ENCODE measurements at places on chromosomes 12 and 14.
A peak's percentile ranks its signal among the peaks of the same experiment; 100 is the strongest.

GRCh38 chr12:7072035-7072434 is 11.5 kb downstream of the C1S start:
- no peak for DNase-seq

GRCh38 chr12:123945287-123946151 is 27.1 kb downstream of the CCDC92 start:
- no peak for DNase-seq

- DNase-seq, result no peak
These were observed 328.1 kb downstream of the BTG1 start for GRCh38 chr12:91817517-91817916.

- no peak for DNase-seq
These were observed 147.2 kb downstream of the SCARB1 start for GRCh38 chr12:124716208-124717130.

DNA sequence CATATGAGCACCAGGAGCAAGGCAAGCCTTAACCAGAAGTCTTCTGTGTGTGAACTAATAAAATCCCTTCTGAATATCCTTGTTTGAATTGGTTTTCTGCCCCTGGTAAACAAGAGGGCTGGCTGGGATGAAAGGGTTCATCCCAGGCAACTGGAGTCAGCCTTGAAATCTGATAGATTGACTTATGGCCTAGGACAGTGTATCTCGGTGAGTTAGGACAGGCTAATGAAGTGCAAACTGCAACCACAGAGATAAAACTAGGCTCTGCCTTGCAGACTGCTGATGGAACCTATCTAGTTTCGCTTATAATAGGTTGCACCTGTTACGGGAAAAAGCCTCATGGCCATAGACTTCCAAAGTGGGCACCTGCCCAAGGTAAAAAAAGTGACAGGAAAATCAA is 451.9 kb upstream of the NOVA1 start:
- DNase-seq, result no peak

- DNase-seq, result no peak
These were observed 79.3 kb downstream of the UNC79 start for GRCh38 chr14:93510056-93510455.

DNA sequence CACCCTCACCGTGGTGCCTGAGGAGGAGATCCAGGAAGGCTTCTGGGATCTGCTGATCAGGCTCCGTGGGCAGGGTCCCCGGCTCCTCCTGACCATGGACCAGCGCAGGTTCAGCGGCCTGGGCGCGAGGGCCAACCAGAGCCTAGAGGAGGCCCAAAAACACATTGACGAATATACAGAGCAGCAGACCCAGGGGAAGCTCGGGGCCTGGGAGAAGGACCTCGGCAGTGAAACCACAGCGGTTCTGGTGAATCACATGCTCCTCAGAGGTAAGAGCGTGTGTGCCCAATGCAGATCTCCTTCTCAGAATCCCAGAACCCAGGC is 29.4 kb downstream of the SERPINA3 start:
- DNase-seq, result no peak

- no peak for DNase-seq
These were observed 6.5 kb upstream of the PPFIBP1 start for GRCh38 chr12:27517546-27517945.

GRCh38 chr14:89085737-89086382 is 261.4 kb downstream of the TTC8 start:
- DNase-seq, result no peak

GRCh38 chr12:15698377-15698871 is 90.8 kb downstream of the EPS8 start:
- DNase-seq, result no peak

- DNase-seq, result no peak
These were observed 276.8 kb upstream of the TMPO start for GRCh38 chr12:98238515-98239130.

DNA sequence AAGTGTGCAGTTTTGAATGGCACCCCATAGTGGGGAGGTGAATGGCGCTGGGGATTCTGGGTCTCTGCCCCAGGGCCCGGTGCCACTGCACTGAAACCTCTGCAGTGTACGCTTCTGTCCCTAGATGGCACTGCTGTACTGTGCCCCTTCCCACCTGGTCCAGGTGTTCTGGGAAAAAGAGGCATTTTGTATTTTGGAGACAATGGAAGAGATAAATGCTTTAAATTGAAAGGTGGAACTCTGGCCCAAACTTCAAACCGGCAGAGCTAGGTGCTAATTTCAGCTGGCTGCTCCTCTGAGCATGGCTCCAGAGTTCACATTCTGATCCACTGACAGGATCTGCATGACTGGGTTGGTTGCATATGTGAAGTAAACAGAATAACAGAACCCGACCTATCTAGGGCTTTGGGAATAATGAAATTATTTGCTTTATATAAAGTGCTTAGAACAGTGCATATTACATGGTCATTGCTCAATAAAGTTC is 52.2 kb downstream of the KRT80 start:
- peak; percentile 55 for DNase-seq

GRCh38 chr12:63941879-63942278 is 97.4 kb downstream of the SRGAP1 start:
- no peak for DNase-seq

DNA sequence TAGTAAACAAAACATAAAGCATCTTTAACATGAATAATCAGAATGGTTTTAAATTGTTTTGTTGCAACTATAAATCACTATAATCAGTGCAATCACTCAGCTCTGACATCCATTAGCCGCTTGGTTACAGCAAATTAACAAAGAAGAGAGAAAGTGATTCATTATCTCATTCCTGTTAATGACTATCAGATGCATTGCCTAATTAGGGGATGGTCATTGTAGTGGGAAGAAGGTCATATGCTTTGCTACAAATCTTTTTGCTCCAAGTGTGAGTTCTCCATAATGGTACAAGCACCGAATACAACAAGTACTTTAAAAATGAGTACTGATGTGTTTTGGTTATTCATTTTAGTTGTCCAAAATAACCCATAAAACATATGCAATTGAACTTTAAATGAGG is 272.0 kb downstream of the AKAP6 start:
- DNase-seq, result no peak

- no peak for DNase-seq
These were observed 3.2 kb downstream of the MLXIP start for GRCh38 chr12:122081697-122082221.

- DNase-seq, result no peak
These were observed 1.2 kb downstream of the PELI2 start for GRCh38 chr14:56119201-56119981.

- no peak for DNase-seq
These were observed 36.3 kb upstream of the PNMA1 start for GRCh38 chr14:73750531-73750901.

DNA sequence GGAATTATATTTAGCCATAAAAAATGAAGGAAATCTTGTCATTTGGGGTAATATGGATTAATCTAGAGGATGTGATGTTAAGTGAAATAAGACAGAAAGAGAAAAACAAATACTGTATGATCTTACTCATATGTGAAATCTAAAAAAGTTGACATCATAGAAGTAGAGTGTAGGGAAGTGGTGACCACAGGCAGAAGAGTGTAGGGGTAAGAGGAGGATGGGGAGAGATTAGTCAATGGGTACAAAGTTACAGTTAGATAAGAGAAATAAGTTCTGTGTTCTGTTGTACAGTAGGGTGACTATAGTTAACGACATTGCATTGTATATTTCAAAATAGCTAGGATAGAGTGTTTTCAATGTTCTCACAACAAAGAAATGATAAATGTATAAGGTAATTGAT is 87.0 kb downstream of the TSHR start:
- DNase-seq, result no peak

GRCh38 chr12:80186727-80187217 is 87.4 kb downstream of the OTOGL start:
- peak; percentile 84 for DNase-seq

DNA sequence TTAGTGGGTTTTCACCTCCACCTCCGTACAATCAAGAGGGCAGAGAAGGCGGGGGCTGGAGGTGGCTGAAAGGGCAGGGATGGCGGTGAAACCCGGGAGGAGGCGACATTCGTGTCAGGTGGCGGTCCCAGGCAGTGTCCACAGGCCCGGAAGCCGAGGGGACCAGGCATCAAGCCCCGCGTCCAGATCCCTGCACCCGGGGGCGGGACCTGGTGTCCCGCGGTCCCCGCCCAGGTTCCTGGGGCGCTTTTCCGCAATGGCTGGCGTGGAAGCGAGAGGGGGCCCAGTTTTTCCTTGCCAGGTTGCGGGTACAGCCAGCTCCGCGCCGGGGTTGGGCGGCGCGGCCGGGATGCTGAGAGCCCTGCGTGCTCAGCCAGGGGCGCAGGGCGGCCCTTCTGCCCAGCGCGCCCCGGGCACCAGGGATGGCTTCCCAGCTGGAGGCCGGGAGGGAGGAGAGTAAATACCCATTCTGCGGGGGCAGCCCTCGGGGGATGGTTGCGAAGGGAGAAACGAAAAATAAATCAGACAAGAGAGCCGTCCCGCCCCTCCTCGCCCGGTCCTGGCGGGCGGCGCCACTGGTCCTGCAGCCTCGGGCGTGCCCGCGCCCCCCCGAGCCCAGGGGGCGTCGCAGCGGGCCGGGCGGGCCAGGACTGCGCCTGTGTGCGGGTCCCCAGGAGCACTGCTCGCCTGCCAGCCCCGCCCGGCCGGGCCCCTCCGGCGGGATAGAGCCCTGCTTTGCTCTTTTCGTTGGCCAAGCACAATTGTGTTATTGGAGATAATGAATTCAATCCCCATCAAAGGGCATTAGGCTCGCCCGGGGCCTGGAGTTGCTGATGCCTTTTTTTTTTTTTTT is 11.5 kb downstream of the FOXA1 start:
- DNase-seq, result no peak

DNA sequence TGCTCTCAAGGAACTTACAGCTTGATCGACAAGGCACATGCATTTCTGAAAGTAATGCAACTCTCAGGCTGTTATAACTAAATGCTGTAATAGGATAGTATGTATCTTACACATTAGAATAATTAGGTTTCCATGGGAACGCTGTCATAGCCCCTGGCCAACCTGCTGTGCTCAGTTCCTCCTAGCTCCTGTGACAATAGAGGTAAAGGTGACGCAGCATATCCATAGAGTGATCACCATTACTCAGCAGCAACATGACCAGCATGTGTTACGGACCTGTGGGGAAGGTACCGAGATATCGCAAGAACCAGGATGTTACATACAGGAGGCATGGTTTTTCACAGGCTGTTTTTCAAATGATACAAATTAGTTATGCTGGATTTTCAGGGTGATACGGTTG is 150.7 kb downstream of the CAND1 start:
- DNase-seq, result no peak

GRCh38 chr12:120490833-120491512 is 4.9 kb upstream of the DYNLL1 start:
- DNase-seq, result no peak

DNA sequence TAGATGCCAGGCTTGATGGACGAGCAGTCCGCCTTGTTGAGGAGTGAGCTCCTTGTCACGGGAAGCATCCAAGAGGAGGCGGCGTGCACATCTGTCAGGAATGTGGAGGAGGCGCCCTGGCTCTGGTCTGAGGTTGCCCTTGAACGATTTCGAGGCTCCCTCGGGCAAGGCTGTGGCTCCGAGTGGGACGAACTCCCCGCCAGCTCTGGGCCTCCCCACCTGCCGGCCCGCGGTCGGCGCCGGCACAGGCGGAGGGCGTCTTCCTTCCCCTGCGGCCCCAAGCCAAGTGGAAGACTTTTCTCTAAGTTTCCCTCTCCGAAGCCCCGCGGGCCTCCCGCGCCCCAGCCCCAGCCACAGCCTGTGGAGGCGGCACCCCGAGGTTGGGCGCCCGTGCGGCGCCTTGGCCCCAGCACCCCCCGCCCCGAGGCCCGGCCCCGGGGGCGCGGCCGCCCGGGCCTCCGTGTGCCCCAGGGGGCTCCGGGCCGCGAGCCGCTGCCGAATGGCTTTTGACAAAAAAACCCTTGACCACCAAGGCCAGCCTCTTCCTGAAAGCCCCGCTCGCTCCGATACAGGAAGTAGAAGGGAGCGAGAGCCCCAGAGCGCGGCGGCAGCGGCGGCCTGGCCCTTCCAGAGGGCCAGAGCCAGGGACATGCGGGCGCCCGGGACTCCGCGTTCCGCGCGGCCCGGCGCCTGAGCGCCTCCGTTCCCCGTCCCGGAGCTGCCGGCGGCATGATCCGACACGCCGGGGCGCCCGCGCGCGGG is at the start of gene RIN3:
RIN3 (plus strand) TSS at position 578 of the 762 bp plus-strand sequence; CDS start at position 730, 152 bp downstream.
- DNase-seq, result no peak

GRCh38 chr14:52553671-52554575 is 1.3 kb downstream of the GPR137C start:
- no peak for DNase-seq

- no peak for DNase-seq
These were observed 142.3 kb downstream of the RTN1 start for GRCh38 chr14:59728304-59728703.

DNA sequence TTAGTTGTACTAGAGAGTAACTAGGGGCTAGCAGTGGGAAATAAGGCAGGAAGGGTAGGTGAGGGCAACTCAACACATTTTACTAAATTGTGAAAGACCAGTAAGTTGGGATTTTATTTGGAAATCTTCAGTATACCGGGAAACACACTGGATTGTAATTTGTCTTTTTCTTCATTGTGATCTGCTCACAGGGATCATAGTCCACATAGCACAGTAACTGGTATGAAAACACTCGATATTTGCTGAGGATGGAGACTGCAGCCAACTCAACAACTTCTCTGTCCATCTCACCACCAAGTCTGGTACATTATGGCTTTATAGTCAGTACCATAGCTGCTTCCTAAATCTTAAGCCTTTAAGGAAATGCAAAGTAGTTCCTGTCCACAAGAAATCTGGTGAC is 2.5 kb downstream of the SLIRP start:
- DNase-seq, result no peak

GRCh38 chr12:16228067-16228466 is 49.4 kb downstream of the SLC15A5 start:
- no peak for DNase-seq

DNA sequence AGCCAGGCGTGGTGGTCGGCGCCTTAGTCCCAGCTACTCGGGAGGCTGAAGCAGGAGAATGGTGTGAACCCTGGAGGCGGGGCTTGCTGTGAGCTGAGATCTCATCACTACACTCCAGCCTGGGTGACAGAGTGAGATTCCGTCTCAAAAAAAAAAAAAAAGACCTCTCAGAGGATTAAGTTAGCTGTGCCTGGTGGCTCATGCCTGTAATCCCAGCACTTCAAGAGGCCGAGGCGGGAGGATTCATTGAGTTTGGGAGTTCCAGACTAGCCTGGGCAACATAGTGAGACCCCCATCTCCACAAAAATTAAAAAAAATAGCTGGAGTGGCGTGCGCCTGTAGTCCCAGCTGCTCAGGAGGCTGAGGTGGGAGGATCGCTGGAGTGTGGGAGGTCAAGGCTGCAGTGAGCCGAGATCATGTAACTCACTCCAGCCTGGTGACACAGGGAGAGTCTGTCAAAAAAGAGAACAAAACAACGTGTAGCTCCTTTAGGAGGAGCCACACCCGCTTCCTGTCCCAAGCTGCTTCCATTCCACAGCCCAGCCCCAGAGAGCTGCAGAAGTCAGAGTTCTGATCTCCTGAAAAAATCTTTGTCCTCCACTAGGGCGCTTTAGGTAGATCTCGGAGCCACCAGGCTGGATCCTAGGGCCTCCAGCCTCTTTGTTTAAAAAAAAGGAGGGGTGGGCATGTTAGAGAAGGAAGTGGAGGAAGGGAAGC is 11.5 kb upstream of the ULK1 start:
- no peak for DNase-seq
